Skin of body (tissue), 3 donors: ENCODE measurements at places on chromosomes 1 and 21.
A peak's percentile ranks its signal among the peaks of the same experiment; 100 is the strongest.

DNA sequence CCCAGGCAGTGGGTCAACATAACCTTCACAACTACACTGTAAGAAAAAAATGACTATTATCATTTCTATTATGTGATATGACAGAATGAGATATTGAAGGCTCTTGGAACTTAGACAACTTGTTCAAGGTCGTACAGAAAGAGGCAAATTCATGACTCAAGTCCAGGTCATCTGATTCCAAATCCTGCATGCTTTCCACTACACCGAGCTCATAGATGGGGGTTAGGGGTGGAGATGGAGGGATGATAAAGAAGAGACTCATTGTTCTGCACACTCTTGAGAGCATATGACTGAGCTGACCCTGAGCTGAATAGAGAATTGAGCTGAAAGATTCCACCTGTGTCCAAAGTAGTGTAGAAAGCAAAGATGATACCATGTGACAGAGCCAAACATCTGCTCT, 2.8 kb downstream of the FCRL6 start:
- no peak for DNase-seq

DNA sequence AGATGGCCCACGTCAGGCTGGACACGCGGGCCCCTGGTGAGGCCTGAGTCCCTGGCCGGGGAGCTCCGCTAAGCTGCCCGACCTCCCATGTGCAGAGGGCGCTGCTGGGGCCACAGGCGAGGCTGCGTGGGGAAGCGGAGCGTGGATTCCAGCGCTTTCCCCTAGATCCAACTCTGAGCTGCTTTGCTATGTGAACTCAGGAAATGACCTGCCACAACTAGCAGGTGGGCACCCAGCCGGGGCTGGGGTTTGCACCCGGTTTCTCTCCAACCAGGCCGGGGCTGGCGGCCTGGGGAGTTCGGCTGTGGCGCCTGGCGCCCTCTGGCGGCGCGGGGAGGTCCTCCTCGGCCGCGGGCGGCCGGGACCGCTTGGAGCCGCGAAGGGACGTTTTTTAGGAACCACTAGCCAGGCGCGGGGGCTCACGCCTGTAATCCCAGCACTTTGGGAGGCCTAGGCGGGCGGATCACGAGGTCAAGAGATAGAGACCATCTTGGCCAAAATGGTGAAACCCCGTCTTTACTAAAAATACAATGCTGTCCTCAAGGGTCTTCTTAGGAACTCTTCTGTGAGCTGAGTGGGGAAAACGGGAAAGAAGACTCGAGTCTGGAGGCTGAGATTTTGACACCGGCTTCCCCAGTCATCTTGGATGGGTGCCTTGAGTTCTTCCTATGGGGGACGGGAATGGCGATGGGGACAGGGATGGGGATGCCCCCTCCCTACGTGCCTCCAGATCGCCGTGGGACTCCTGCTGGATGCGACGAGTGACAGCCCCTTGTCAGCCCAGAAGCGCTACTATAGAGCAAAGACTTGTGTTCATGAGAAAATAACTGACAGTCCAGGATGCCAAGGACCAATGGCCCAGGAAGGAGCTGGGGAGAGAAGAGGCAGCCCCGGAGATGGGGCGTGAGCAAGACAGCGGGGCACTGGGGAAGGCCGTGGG, 12.6 kb downstream of the PYCR2 start:
- no peak for DNase-seq

DNA sequence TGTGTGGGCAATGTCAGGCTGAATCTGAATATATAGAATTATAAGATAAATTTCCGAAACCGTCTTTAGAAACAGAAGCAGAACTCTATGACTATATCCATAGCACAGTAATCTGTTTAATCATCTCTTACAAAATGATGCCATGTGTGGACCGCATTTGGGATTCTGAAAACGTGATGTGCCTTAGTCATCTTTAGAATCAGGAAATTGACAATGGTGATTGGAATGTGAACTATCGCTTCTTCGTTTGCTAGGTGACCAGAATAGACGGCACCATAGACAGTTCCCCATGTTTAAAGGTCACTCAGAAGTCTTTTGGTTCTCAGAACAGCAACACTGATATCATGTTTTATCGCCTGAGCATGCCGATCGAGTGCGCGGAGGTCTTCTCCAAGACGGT, 300.3 kb downstream of the ZP4 start:
- no peak for DNase-seq

GRCh38 chr1:169745015-169745861, 11.4 kb upstream of the SELE start:
- no peak for DNase-seq

GRCh38 chr1:201147396-201148015, 6.8 kb downstream of the TMEM9 start:
- DNase-seq: no peak

GRCh38 chr21:39316729-39317128, 3.3 kb upstream of the BRWD1 start:
- no peak for DNase-seq

- no peak for DNase-seq
Measured at GRCh38 chr21:22703521-22703920, 1705.3 kb downstream of the NCAM2 start.

DNA sequence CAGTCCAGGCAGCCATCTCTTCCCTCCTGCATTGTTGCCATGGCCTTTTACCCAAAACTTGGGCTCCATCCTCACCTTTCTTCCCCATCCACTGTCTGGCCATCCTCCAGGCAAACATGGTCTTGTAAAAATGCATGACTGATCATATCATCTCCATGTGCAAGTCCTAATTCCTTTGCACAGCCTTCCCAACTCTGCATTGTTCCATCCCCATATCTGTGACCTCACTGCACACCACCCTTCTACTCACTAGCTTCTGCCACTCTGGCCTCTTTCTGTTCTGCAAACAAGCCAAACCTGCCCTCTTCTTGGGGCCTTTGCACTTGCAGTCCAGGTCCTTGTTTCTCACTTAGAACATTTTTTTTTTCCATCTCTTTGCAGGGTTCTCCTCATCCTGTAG, 230.1 kb upstream of the GJB5 start:
- no peak for DNase-seq

DNA sequence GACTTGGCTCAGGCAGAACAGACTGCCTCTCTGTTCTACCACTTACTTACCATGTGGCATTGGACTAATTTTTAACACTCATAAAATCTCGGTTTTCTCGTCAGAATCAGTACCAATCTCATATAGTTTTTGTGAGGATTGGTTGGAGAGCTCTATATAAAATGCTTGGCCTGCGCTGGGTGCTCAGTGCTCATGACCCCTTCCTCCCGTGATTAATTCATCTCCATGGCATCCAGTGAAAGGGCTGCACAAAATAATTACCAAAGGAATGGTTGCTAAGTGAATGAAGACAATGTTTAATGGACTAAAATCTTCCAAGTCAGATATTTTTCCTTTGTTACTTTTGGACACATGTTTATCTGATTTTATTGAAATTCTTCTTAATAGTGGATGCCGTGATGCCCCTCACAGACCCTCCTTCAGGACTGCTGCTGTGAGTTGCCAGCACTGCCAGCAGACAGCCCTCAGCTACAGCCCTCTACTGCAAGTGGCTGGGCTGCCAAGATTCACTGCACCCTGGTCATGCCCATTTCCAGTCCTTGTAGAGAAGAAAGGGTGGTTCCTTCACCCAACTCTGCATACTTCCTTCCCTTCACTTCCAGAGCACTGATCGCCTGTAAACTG, 436.5 kb downstream of the LMO4 start:
- no peak for DNase-seq

GRCh38 chr21:29130270-29130969, at the start of gene MAP3K7CL:
Gene MAP3K7CL (plus strand): TSS chr21:29130644. CDS start chr21:29133345, 2,701 bp downstream.
- peak; percentile 15 for DNase-seq

- no peak for DNase-seq
Measured at GRCh38 chr1:75992312-75992711, 60.1 kb upstream of the ASB17 start.

- DNase-seq: no peak
Measured at GRCh38 chr1:219020386-219020785, 153.3 kb upstream of the LYPLAL1 start.

DNA sequence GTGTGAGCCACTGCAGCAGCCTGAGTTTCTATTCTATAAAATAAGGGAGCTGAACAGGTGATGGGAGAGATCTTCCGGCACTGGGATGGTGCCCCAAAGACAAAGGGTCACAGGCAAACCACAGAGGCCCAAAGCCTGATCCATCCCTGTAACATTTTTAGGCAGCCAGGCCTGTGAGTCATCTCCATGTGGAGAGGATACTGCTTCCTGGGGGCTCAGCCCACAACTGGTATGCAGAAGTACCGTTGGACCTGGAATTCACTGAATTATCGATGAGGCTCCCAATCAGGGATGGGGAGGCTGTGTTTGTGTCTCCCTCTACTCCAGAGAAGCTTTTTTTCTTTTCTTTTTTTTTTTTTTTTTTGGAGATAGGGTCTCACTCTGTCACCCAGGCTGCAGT, 48.8 kb upstream of the WASF2 start:
- no peak for DNase-seq

DNA sequence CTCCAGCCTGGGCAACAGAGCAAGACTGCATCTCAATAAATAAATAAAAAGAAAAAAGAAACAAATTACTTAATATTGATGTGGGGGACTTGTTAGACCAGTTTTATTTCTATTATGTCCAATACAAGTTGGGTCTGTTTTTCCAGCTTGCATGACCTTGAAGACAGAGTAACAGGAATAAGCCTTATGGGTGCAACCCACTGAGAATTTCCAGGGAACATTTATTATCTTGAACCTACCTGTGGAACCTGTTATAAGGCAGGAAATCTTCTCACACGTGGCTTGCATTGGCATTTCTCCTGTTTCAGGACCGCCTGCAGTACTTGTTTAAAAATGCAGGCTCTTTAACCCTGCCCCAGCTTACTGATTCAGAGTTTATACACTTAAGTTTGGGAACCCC, 64.0 kb downstream of the ZBTB17 start:
- no peak for DNase-seq

DNA sequence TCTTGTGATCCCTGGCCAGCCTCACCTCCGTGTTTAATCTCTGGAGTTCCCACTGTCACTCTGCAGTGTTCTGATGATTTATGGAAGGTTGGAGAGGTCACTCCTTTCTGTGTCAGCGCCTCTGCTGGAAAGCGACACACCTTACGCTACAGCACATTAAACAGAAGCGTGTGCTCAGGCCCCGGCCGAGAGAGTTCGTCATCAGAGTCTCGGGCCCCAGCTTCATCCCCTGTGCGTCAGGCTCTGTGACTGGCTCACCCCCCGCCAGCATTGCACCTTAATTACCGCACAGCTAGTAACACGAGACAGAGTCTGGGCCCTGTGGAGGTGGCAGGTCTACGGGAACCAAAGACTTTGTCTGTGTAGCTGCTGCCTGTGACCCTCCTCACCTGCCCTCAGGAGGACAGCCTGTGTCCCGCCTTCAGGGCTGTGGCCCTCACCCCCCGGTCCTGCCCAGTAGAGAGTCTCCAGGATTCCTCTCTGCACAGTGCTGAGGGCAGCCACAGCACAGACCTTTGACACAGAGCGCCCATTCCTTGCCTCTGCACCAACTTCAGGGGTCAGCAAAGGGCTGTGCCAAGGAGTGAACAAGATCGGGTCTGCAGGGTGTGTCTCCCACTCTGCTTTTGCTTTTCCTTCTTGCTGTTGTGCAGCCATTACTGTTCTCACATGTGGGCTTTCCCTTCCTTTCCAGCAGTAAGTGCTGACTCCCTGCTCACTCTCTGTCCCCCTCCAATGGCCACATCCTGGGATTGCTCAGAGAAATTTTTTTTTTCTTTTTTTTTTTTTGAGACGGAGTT, 157.6 kb downstream of the PGBD5 start:
- peak; percentile 62 for DNase-seq

- DNase-seq: no peak
Measured at GRCh38 chr21:16522548-16522947, 792.8 kb downstream of the USP25 start.

DNA sequence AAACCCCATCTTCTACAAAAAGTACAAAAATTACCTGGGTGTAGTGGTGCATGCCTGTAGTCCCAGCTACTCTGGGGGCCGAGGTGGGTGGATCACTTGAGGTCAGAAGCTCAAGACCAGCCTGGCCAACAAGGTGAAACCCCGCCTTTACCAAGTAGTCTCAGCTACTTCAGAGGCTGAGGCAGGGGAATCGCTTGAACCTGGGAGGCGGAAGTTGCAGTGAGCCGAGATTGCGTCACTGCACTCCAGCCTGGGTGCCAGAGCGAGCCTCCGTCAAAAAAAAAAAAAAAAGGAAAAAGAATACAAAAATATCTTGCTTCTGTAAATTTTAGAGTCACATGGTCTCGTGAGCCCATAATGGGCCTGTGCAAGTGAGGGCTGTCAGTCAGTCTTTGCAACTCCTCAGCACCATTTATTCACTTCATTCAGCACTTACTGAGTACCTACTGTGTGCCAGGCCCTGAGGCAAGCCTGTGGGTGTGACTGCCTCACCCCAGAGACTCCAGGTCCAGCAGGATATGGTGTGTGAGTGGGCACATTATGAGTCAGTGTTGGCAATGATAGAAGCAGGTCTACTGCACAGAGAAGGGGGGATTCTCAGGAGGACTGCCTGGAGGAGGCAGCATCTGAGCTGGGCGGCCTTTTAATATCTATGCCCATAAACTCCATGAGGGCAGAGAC, 46.8 kb upstream of the TARDBP start:
- no peak for DNase-seq

DNA sequence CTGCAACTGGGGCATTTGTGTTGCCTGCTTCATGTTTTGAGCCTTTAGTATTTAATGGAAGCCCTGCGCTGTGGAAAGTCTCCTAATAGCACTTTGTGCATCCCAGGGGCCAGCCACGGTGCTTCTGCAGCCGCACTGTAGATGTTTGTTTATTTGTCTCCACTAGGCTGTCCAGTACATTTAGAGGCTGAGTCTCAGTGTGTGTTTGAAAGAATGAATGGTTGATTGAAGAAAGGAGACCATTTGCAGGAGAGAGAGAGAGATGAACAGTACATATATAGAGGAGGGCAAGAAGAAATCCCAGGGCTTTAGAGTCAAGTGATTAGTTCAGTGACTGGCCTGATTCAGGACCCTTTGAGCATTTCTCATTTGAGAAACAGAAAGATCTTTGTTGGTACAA, 33.9 kb downstream of the MPZL1 start:
- no peak for DNase-seq

GRCh38 chr1:61120998-61121397, 38.6 kb downstream of the NFIA start:
- DNase-seq: no peak

DNA sequence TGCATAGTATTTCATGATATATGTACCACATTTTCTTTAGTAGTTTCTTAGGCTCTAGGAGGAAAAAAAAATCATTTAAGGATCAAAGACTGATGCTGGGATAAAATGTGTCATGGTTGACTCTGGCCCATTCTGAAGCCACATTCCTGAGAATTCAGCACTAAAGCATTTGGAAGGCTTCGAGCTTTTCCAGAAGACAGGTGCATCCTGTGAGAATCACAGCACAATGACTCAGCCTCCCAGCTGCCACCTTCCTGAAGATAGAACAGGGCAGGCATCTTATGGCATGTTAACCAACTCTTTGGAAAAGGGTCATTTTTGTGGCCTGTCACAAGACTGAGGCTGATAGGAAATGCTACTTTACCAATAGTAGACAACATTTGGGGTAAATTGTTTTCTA, 359.9 kb downstream of the PCP4 start:
- no peak for DNase-seq

GRCh38 chr1:182249201-182249676, 142.4 kb downstream of the GLUL start:
- no peak for DNase-seq
